Stimulated activated CD4-positive, alpha-beta T cell treated with anti-CD3 and anti-CD28 coated beads, Interleukin-4, amount 100 ng/mL, for 48 hours (primary cell): ENCODE measurements at places on chromosomes 3 and 15.

DNA sequence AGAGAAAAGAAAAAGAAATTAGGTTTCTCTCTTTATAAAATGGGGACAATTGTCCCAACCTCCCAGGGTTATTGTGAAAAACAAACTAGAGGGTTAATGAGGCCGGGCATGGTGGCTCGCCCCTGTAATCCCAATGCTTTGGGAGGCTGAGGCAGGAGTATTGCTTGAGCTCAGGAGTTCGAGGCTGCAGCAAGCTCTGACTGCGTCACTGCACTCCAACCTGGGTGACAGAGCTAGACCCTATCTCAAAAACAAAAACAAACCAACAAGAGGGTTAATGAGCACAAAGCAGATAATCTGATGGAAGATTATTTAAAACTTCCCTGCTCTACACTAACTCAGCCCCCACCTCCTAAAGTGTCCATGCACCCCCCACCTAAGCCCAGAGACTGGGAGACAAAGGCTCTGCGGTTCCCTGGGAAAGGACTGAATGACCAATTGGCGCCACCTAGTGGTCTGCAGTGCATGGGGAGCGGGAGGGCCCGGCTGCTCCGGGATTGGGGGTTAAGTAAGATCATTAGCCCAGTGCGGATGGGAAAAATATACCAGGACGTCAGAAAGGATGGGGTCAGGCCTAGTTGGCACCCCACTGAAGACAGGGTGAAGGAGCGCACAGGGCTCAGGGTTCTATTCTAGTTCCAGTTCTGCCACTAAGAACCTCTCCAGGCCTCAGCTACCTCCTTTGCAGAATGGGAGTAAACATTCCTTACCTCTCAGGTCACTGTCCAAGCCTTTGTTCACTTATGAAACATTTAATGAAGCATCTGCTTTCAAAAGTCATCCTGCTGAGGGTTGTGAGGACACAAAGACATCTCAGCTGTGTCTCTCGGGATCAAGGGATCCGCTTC lies 15.6 kb downstream of the PIF1 start:
- peak; percentile 73 for DNase-seq

GRCh38 chr15:38745126-38745525 lies 180.5 kb upstream of the RASGRP1 start:
- no peak for DNase-seq

- no peak for DNase-seq
These were observed 169.6 kb downstream of the B3GALNT1 start for GRCh38 chr3:160935413-160936095.

- DNase-seq: no peak
These were observed 112.2 kb downstream of the CHL1 start for GRCh38 chr3:308597-309321.

- DNase-seq: no peak
These were observed 522.8 kb downstream of the NLGN1 start for GRCh38 chr3:173920386-173920785.
